Glomerular endothelial cell (primary cell): ENCODE measurements at places on chromosomes 6 and 20. TPM values are rescaled to one million over a fixed set of nuclear protein-coding genes. Genes with fewer than 3 reads are reported as not detected.

- no peak for DNase-seq
These were observed 77.9 kb upstream of the CDH4 start for GRCh38 chr20:61173961-61174725.

DNA sequence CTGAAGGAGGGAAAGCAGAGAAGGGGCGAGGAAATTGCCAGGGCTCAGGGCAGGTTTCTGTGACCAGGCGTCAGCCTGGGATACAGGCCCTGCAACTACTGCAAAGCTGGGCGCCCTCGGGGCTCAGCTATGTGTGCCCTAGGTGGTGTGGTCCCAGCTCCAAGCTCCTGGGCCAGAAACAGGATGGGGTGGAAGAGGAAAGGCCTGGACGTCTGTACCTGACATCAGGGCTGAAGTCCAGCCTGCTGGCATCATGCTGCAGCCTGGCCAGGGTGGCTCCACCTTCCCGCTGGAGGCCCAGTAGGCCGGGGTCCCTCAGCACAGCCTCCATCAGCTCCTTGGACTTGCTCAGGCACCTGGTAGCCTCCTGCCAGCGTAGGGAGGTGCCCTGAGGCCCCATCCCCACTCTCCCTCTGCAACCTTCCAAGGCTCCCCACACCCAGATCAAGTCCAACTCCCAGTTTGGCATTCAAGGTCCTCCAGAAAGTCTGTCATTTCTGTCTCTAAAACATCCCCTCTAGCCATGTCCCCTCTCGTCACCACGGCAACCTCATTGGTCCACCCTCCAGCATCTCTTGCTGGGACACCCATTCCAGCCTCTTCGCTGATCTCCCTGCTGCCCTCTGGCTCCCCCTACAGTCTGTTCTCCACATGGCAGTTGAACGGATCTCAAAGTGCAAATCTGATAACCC lies 38.2 kb downstream of the KIAA1755 start:
- DNase-seq, result no peak

DNA sequence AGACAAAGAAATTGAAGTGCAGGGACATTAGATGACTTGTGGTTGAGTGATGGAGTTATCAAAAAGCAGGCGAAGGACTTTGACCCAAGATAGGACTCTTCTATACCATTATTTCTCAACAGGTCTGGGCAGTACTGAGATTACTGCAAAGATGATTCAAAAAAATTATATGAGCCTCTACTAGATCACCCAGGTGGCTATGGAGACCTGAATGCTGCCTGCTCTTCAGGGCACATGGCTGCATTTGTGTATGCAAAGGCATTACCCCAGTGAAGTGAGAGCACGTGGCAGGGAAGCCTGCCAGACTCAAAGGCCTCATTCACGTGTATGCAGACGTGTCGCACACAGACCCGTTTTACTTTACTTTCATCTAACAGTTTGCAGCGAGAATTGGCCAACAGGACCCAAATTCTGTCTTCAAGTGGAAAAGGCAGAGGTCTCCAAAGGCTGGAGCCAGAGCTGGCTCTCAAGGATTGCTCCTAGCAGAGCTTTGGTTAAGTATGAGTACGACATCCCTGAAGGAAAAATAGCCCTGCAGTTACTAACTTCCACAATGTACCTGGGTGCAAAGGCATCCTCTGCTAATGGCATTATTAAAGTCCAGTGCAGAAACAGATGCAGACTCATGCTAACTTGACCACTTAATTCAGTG lies 113.8 kb upstream of the ARMC2 start:
- DNase-seq, result no peak

DNA sequence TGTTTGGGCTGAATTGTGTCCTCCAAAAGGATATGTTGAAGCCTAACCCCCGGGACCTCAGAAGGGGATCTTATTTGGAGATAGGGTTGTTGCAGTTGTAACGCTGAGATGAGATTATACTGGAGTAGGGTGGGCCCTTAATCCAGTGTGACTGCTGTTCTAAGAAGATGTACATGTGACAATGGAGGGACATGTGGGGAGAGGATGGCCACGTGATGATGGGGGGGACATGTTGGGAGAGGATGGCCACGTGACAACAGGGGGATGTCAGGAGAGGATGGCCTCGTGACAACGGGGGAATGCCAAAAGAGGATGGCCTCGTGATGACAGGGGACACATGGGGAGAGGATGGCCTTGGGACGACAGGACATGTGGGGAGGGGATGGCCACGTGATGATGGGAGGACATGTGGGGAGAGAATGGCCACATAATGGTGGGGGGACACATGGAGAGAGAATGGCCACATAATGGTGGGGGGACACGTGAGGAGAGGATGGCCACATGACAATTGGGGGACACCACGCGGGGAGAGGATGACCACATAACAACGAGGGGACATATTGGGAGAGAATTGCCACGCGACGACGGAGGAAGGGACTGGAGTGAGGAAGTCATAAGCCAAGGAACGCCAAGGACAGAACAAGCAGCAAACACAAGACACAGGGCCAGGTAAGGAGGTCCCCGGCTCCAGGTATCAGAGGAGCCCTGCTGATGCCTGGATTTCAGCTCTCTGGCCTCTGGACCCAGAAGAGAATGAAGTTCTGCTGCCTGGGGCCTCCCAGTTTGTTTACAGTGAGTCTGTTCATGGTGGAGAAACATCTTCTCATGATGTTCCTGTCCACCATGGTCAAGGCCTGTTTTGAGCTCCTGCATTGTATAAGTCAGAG lies 29.2 kb downstream of the SYNJ2 start:
- DNase-seq, result no peak

DNA sequence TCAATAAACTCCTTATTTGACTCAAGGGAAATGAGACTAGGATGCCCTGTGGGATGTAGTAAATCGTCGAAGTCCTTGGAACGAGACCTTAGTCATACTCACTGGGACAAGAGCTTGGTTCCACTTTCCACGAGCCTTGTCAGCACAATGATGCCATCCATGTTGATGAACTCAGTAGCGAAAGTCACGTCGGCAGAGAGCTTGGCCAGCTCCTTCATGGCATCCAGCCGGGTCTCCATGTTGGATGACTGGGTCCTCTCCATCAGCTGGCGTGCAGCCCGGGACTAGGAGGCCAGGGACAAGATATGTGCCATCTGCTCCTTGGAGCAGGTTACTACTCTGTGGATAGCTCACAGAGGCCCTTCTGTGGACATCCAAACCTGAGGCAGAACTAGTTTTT lies 17.5 kb downstream of the ELMO2 start:
- DNase-seq, result no peak

DNA sequence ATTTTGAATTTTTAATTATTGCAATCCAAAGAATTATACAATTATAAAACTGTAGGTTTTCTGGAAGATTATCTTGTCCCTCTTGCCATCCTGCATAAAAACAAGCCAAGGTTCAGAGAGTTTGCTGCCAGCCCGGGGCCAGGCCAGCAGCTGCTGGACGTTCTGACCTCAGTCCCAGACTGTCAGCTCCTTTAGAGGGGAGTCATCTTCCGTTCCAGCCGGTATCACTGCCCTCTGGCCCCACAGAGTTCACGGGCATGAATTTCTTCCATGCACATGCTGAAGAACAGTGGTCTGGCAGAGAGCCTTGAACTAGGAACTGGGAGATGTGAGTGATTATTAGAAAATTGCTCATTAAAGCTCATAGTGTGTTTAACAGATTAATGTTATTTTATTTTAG lies 130.4 kb upstream of the QKI start:
- no peak for DNase-seq

GRCh38 chr6:157049133-157049532 lies 272.0 kb downstream of the ARID1B start:
- no peak for DNase-seq

- no peak for DNase-seq
These were observed 144.8 kb upstream of the FOXA2 start for GRCh38 chr20:22729180-22729579.

DNA sequence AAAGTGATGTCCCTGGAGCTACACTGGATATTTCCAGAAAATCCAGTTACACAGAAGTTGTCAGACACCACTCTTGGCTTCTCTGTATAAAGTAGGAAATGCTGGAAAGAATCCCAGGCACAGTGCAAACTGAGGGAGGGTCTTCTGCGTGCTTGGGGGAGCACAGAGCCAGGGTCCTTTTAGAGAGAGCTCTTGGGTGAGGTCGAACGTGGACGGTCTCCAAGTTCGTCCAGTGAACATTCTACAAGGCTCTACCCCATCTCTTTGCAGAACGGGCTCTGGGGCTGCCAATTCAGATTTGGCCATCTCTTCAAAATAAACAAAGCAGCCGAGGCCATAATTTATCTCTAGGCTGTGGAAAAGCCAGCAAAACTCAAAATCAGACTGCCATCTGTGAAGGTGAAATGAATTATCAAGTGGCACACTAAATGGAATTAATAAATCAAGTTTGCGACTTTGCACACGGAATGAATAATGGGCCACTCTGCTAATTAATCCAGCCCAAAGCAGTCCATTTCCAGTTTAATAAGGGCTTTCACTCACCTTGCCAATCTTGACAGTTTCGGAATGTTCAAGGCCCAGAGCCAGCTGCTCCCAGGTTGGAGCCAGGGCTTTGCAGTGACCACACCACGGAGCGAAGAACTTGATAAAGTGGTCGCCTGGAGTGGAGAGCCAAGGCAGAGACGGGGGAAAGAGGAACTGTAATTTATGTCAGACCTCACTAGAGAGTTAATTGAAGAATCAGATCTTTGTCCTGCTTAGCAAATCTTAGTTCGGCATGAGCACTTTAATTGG lies 19.3 kb downstream of the TXNDC5 start:
- DNase-seq, result no peak

GRCh38 chr6:89689732-89690131 lies 51.2 kb upstream of the LYRM2 start:
- no peak for DNase-seq

DNA sequence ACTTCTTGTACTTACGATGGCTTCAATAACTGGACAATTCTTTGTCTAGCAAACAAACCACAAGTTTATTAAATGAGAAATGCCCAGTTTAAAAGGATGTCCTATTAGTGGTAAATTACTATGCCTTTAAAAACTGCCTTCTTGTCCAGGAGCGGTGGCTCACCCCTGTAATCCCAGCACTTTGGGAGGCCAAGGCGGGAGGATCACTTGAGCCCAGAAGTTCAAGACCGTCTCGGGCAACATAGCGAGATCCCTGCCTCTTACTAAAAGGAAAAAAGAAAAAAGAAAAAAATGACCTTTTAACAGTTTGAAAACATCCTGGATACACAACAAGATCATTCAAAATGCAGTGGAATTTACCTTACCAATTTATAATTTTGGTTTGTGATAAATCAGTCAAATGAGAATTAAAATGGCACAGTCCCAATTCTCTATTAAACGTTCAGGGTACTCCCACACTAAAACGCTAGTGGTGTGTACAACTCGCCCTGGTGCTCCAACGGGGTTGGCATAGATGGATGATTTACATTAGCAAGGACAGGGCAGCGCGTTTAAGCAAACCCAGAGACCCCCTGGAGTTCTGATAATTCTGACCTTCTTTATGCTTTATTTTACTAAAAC lies 2.3 kb downstream of the ZBTB2 start:
- DNase-seq, result no peak

DNA sequence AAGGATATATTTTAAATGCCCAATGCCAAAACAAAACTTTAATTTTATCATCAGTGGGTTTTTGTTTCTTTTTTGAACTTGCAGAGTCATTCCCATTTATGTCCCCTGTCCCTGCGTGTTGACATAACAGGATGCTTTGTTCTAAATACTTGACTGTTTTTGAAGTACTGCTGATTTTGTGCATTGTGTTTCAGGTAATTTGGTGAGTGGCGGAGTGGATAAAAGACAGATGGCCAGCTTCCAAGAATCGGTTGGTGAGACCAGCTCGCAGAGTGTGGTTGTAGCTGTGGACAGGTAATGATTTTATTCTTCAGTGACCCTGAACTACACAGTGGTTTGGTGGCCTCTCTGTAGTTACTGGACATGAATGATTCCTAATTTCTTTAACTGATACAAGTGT lies 50.5 kb upstream of the CSE1L start:
- no peak for DNase-seq

DNA sequence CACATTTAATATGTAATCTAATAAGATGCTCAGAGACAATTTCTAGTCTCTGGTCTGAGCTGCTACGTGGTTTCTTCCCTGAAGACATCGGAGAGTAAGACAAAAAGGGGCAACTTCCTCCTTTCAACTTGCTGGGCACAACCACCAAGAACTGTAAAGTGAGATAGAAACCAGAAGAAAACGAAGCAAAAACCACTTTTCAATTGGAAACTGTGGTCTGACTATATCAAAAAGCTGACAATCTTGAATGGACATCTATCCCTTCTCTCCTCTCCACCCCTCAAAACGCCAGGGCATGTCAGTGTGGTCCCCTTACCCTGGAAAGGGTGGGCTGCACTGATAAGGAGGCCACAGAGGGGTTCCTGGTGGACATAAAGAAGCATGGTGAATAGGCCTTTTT lies 269.1 kb downstream of the CD83 start:
- no peak for DNase-seq

The AVP gene
- not detected in 2 replicates for total RNA-seq

The XKR7 gene
- total RNA-seq, result 0.05 TPM in 1 of 2 replicates, not detected in the other

The TUBB2B gene
- 29.7 and 31.3 TPM in 2 replicates for total RNA-seq
